ENCODE measurements at places on chromosomes 7 and 10.

GRCh38 chr10:56605051-56605450 lies 244.0 kb upstream of the ZWINT start:
- DNase-seq = no peak

GRCh38 chr7:157466867-157467261 lies 130.1 kb downstream of the DNAJB6 start:
- no peak for DNase-seq

- DNase-seq = no peak
Measured at GRCh38 chr7:23955145-23955544, 245.1 kb downstream of the STK31 start.

- DNase-seq = no peak
Measured at GRCh38 chr7:36736090-36736898, 12.0 kb upstream of the AOAH start.

- no peak for DNase-seq
Measured at GRCh38 chr7:94403546-94403945, 8.9 kb downstream of the COL1A2 start.

DNA sequence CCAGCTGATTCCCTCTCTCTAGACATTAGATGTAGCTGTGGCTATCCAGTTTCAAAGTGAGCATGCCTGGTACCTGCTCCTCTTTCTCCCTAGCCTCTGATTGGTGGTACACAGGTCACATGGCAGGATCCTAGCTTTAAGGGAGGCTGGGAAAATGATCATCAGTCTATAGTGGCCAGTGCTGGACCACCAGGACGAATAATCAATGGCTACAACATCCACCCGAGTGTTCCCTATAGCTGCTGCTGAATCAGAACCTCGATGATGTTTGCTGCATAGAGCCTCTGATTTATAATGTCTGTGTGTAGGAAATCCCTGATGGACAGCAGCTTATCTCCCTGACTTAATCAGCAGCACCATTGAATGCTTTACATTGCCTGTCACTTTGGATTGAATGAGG lies 28.9 kb upstream of the LMTK2 start:
- no peak for DNase-seq

DNA sequence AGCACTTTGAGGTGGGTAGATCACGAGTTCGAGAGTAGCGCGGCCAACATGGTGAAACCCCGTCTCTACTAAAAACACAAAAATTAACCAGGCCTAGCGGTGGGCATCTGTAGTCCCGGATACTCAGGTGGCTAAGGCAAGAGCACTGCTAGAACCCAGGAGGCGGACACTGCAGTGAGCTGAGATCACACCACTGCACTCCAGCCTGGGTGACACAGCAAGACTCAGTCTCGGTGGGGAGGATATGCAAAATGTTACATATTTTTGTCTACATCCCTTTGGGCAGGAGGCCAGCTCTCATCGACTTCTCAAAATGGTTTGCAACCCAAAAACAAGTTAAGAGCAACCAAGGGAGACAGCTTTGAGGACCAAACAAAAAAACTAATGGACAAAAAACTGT lies 8.2 kb downstream of the ATE1 start:
- DNase-seq = no peak

DNA sequence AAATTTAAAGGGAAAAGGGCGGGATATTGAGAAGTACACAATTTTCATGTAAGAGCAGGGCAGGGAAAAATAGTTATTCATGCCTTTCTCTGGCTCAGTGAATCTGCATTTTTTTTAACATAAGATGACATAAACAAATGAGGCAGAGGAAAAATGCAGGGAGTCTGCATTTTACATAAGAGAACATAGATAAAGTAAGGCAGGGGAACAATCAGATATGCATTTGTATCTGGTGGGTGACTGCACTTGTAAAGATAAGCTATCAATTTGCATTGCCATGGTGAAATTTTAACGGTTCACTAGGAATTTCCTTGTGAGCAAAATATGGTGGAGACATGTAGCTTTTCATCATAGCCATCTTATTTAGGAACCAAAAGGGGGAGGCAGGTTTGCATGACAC lies 33.5 kb downstream of the ALOX5 start:
- no peak for DNase-seq

DNA sequence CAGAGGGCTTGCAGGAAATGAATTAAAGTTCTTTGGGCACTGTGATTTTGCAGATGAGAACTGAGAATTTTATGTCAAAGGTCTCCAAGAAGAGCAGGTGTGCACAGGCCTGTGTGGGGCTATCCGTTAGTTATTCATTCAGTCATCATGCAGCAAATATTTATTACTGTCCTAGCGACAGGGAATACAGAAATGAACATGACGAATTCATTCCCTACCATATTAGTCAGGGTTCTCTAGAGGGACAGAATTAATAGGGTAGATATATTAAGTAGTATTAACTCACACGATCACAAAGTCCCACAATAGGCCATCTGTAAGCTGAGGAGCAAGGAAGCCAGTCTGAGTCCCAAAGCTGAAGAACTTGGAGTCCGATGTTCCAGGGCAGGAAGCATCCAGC lies 2.9 kb upstream of the MMP21 start:
- DNase-seq = no peak

DNA sequence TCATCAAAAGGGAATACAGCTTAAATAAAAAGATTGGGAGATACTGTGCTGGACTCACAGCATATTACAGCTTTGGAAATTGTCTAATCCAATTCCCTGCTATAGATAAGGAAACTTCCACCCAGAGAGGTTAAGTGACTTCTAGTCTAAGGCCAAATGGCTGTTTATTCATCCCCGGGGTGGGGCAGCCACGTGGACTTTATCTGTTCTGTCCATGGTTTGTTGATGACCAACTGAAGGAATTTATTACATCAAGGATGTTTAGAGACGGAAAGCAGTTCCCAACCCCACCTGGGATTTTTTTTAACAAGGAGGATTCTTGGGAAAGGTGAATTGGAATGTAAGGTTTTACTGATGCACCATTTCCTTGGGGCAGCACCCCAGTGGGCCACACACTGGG lies 88.6 kb downstream of the ATXN7L1 start:
- no peak for DNase-seq

- no peak for DNase-seq
Measured at GRCh38 chr7:33792547-33793105, 112.7 kb upstream of the BMPER start.

- no peak for DNase-seq
Measured at GRCh38 chr10:50545846-50546245, 77.9 kb downstream of the SGMS1 start.

DNA sequence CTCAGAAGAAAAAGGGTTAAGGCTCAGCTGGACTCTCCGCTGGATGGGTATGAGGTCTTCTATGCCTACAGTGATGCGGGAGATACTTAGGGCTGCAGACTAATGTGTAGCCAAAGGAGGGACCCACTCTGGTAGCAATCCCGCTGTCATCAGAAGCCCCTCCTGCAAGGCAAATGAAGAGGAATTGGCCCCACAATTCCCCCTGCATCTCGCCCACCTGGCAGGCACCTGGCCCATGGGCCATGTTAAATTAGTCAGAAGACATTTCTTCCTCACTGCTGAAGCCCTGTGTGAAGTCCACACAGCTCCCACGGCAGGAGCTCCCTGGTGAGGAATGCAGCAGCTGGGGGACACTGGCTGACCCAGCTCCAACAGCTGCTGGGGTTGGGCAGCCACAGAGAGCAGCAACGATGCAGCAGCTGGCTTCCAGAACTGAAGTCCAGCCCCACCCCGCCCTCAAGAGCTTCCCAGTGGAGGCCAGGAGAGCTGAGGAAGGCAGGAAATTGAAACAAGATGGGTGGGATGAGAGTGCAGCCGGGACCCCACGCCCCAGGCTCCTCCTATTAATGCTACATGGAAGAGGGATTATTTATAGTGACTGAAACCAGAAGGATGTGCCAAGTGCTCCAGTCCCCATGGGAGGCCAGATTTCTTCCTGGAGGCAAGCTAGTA lies 5.5 kb downstream of the VSTM4 start:
- DNase-seq = no peak

GRCh38 chr7:94295850-94296249 lies 98.8 kb upstream of the COL1A2 start:
- peak; percentile 72 for DNase-seq

DNA sequence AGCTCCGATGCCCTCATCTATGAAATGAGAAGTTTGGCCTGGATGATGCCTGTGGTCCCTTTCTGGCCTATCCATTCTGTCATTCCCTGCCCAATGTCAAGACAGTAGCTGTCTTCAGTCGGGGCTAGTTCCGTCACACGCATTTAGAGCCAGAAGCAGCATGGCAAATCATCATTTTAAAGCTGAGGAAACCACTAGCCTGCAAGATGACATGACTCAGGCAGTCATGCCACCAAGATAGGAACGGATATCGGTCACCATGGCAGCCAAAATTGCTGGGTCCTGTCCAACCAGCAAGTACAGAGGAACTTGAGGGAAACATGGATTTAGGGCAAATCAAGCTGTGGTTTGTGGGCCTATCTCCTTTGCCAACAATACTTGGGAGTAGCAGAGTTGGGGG lies 64.5 kb upstream of the MRLN start:
- DNase-seq = no peak

DNA sequence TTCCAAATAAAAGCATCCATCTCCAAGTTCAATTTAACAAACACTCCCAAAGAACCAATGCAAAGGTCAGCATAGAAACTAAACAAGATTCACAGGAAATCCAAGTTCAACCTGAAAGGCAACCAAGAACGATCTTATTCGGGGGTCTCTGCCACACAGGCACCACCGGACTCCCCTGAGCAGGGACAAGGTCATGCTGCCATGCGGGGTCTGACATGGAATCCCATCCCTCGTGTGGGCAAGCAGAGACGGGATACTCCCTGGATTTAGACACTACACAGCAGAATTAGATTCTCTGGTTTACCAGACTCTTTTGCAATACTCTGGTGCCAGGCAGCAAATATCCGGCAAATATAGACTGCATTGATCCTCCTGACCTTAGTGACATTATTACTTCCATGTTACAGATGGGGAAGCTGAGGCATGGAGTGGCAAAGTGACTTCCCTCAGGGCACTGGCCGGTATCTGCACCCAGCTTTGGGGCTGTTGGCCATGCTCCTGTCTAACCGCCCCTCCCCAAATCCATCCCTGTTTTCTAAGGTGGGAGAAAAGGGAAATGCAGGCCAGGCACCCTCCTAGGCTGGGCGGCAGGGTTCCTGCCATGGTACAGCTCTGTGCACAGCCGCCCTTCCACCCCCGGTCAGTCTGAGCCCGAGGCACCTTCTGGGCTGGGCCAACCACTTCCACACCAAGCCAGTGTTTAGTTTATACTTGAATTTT lies 111.8 kb downstream of the VIPR2 start:
- DNase-seq = no peak

- DNase-seq = no peak
Measured at GRCh38 chr7:70098133-70098561, 499.9 kb downstream of the AUTS2 start.

- no peak for DNase-seq
Measured at GRCh38 chr10:44334621-44335184, 50.2 kb downstream of the CXCL12 start.

GRCh38 chr10:132011024-132011423 lies 29.3 kb upstream of the BNIP3 start:
- no peak for DNase-seq

GRCh38 chr10:109019001-109019424 lies 904.3 kb downstream of the XPNPEP1 start:
- DNase-seq = peak; percentile 45

- no peak for DNase-seq
Measured at GRCh38 chr10:99535764-99536337, 3.1 kb downstream of the NKX2-3 start.

GRCh38 chr7:158976468-158976848 lies 120.1 kb downstream of the DYNC2I1 start:
- DNase-seq = no peak

- no peak for DNase-seq
Measured at GRCh38 chr7:101691822-101692384, 62.8 kb upstream of the MYL10 start.

GRCh38 chr10:74008212-74008731 lies 10.4 kb downstream of the VCL start:
- peak; percentile 80 for DNase-seq

- peak; percentile 64 for DNase-seq
Measured at GRCh38 chr10:102673819-102674511, 29.7 kb downstream of the TRIM8 start.

DNA sequence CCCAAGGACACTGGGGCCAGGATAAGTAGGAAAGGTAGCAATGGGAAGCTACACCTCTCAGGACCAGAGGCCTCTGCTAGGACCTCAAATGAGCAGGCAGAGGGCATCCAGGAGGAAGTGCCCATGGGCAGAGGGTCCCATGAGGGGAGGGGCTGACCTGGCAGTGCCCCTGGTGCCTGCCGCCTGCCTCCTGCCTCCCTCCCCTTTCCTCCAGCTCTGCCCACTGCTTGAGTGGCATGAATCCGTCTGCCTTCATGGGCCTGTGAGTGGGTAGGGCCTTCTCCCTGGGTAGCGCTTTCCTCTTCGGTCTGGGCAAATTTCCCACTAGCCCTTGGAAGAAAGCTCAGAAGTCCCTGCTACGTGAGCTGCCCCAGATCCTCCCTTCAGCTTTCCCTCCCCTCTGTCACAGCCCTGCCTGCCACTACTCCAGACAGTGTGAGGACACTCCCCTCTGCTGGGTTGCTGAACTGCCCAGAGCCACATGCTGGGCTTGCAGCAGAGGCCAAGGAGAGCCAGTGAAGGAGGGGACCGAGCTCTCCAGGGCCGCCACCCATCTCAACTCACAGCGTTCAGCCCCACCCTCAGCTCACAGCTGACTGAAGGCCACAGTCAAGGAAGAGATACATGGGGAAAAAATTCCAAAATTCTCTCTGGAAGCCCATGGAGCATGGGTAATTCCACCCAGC lies 141.4 kb downstream of the ARHGAP22 start:
- DNase-seq = no peak

DNA sequence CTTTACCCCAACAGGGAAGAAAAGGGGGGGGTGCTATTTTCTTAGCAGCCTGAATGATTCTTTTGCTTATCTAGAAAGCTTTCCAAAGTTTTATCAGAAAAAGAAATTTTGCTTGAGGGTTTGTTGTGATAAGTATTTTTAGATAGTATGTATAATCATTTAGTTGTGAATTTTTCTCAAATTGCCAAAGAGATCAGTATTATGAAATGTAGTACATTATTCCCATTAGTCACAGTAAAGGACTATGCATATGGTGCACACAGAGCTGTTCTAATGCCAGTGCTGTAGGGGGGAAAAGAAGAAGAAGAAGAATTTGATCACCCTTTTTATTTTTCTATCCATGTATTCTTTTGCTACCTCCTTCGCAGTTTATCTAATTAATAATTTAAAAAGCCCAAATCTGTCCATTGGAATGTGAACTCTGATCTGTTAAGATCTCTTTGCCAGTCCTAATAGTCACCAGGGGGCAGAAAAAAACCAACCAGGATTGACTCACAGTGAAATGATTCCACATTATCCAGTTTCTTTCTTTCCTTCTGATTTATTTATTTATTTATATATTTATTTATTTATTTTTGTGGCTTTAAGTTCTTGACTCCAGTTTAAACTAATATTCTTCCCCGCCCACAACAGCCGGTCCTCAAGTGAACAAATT lies 4.7 kb downstream of the RBM20 start:
- DNase-seq = no peak

Measured in NCI-H1694 treated with DMSO at 0.1 percent for 48 hours (cell line).